ENCODE measurements at places on chromosomes 13 and 19. TPM values are rescaled to one million over a fixed set of nuclear protein-coding genes. Genes with fewer than 3 reads are reported as not detected.

DNA sequence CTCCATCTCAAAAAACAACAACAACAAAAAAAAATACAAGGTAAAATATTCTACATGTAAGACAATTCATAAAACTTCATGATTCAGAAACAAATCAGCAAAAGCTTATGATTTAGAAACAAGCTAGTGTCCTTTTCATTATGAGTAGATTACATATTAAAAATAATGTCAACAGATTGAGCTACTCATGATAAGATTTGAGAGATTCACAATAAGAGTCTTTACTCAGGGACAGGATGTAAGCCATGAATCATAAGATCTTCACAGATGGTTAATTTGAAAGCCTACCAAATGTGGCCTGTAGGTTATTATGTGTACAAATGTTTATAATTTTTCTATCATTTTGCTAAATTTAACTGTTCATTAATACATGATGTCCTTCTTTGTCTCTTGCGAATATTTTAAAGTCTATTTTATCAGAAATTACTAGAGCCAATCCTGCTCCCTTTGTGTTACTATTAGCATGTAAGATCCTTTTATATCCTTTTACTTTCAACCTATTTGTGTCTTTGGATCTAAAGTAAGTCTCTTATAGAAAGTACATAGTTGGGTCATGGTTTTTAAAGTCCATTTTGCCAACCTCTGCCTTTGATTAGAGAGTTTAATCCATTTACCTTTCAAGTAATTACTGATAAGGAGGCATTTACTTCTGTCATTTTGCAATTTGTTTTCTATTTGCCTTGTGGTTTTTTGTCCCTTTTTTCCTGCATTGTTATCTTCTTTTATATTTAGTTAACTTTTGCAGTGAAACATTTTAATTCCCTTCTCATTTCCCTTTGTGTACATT is 68.3 kb upstream of the RXFP2 start:
- no peak for DNase-seq
- H3K27me3 ChIP-seq: no peaks in the 10 kb centered on the region
- H3K27ac ChIP-seq: no peak overlapping the region

DNA sequence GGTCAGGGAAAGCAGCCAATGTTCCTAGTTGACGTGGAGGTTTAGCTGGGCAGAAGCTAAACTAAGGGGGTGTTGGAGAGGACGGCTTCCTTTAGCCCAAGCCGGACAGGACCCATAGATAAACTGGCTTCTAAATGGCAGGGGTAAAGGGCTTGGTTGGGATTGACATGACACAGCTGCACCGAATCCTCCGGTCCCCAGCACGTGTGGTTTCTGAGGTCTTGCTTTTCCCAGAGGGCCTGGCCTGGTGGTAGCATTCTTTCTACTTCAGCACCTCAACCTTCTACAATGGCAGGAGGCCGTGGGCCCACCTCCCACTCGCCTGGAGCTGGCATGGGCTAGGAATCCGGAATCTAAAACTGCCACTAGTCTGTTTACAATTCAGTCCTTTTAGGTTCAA is 163.0 kb downstream of the FGF9 start:
- H3K36me3 ChIP-seq: no peaks in the 10 kb centered on the region
- no peak overlapping the region for H3K27ac ChIP-seq
- H3K4me3 ChIP-seq: no peak overlapping the region
- no peak for DNase-seq
- H3K27me3 ChIP-seq: no peaks in the 10 kb centered on the region

DNA sequence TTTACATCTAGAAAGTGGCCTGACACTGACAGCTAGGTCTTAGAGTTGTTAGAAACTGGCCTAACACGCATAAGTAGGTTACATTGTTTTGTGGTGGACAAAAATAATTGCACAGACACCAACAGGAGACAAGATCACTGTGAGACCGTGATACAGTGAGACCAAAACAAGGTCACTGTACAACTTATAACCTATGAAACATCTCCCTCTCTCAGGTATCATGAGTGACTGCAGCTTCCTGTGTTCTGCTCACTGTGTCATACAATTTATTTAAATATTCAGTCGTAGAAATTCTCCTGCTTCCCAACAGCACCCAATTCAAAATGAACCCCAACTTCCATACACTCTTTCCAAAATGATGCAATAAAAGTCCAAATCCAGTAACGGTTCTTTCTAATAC is 2165.2 kb downstream of the PCDH9 start:
- no peaks in the 10 kb centered on the region for H3K27me3 ChIP-seq
- H3K4me3 ChIP-seq: no peak overlapping the region
- no peaks in the 10 kb centered on the region for H3K36me3 ChIP-seq
- no peak for DNase-seq
- H3K27ac ChIP-seq: no peak overlapping the region
- no peaks in the 10 kb centered on the region for H3K4me1 ChIP-seq

GRCh38 chr19:12202250-12202649 is 39.4 kb downstream of the ZNF136 start:
- H3K4me3 ChIP-seq: no peak overlapping the region
- DNase-seq: peak; percentile 56
- H3K36me3 ChIP-seq: no peaks in the 10 kb centered on the region
- H3K27ac ChIP-seq: no peak overlapping the region
- no peaks in the 10 kb centered on the region for H3K27me3 ChIP-seq

TTC9B gene
- polyA plus RNA-seq: not detected

GRCh38 chr13:27634231-27634630 is 12.5 kb downstream of the POLR1D start:
- no peaks in the 10 kb centered on the region for H3K27me3 ChIP-seq
- DNase-seq: no peak
- peaks cover 28% of the 10 kb centered on the region for H3K4me1 ChIP-seq

DNA sequence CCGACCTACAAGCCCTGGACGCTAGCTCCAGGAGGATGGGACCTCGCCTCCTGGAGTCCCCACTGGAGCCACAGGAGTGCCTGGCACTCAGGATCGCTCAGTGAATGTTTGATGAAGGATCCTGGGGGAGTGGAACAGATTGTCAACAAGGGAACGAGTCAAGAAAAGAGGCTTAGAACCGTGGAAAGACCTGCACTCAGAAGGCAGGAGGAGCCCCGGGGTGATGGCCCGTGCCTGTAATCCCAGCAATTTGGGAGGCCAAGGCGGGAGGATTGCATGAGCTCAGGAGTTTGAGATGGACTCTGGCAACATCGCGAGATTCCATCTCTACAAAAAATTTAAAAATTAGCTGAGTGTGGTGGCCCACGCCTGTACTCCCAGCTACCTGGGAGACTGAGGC is 38.9 kb downstream of the ATP12A start:
- H3K4me3 ChIP-seq: no peak overlapping the region
- H3K27me3 ChIP-seq: peaks cover 3% of the 10 kb centered on the region
- H3K36me3 ChIP-seq: no peaks in the 10 kb centered on the region
- no peaks in the 10 kb centered on the region for H3K4me1 ChIP-seq
- H3K27ac ChIP-seq: no peak overlapping the region
- no peak for DNase-seq

- no peaks in the 10 kb centered on the region for H3K27me3 ChIP-seq
- no peak overlapping the region for H3K4me3 ChIP-seq
- DNase-seq: no peak
- H3K4me1 ChIP-seq: no peaks in the 10 kb centered on the region
- no peaks in the 10 kb centered on the region for H3K36me3 ChIP-seq
These were observed 275.6 kb downstream of the DCLK1 start for GRCh38 chr13:35855531-35856019.

DNA sequence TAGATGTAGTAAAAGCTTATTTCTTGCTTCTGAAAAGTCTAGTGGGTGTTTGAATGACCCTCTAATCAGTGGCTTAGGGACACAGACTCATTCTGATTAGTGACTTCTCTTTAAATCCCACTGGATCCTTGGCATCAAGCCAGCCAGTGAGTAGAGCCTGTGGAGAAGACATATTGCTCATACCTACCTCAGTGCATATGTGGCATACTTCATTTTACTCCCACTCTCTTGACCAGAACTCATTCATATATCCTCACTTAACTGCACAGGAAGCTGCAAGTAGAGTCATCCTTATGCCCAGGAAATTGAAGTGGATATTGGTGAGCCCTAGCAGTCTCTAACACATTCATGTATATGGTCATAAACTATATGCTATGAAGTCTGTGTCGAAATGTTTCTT is 148.3 kb downstream of the PDS5B start:
- peaks cover 24% of the 10 kb centered on the region for H3K4me1 ChIP-seq
- no peak overlapping the region for H3K27ac ChIP-seq
- peaks cover 10% of the 10 kb centered on the region for H3K36me3 ChIP-seq
- no peak for DNase-seq
- no peak overlapping the region for H3K4me3 ChIP-seq

DNA sequence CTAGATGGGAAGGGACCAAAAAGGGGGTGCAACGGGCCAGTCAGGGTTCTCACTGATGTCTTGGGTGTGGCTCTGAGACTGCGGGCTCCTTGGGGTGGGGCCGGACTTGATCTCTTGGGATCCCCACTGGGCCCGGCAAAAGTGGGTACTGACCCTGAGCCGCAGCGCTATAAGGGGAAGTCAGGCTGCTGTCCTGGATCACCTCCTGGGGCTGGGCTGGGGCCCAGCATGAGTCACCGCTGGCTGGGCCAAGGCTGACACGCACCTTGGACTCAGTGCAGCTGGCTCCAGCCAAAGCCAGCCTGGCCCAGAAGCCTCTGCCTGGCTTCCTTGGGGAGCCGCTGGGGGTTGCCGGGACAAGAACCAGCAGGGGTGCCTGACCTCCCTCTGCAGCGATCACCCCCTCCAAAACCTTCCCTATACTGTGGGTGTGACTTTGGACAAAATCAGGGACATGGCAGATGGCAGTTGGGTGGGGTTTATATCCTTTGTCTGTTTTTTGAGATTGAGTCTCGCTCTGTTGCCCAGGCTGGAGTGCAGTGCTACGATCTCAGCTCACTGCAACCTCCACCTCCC is 617 bp upstream of the IQCN start:
- peaks cover 66% of the 10 kb centered on the region for H3K4me1 ChIP-seq
- peak overlapping the region; percentile 73 for H3K27ac ChIP-seq
- H3K27me3 ChIP-seq: no peaks in the 10 kb centered on the region
- H3K36me3 ChIP-seq: peaks cover 2% of the 10 kb centered on the region
- peak overlapping the region; percentile 23 for H3K4me3 ChIP-seq

FUT1 gene
- 1.1 TPM for polyA plus RNA-seq
